Frontal cortex (tissue), 4 donors: ENCODE measurements at places on chromosomes 5 and 9. TPM values are rescaled to one million over a fixed set of nuclear protein-coding genes. Genes with fewer than 3 reads are reported as not detected.
A peak's percentile ranks its signal among the peaks of the same experiment; 100 is the strongest.

DNA sequence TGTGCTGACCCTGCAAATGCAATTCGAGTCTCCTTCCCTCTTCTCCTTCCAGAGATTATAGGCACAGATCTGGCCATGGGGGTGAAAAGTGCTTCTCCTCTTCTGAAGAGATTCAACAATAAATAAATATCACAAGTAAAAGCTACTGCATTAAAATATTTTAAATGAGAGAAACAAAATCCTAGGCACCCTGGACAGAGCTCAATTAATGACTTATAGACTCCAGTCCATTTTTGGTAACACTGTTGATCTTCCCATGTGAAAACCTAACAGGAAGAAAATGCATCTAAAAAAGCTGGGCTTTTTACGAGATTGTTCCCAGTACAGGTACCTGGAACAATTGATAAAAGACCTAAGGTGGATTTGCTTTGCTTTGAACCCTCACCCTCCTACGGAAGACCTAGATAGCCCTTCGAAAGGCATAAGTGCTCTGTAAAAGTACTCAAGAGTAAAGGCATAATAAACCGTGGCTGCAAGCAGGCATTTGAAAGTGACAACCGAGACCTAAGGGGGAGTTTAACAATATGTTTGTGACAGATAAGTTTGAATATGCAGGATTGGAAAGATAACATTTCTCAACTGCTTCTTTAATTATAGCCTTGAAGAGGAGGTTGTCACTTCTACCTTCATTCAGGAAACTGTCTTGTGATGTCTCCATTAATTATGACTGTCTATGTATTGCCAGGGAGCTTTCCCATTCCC, 29.4 kb upstream of the MED10 start:
- no peak for DNase-seq

PTGER4 gene
- 1.6 TPM for total RNA-seq

GRCh38 chr9:14066831-14067230, 247.1 kb downstream of the NFIB start:
- no peak for DNase-seq

DNA sequence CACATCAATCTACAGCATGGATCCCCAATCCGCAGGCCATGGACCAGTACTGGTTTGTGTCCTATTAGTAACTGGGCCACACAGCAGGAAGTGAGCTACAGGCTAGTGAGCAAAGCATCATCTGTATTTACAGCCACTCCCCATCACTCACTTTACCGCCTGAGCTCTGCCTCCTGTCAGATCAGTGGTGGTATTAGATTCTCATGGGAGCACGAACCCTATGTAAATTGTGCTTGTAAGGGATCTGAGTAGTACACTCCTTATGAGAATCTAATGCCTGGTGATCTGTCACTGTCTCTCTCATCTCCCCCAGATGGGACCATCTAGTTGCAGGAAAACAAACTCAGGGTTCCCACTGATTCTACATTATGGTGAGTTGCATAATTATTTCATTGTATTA, 212.7 kb upstream of the FAM174A start:
- no peak for DNase-seq

HOMER1 gene
- total RNA-seq, result 205 TPM

ADRA1B gene
- 1.2 TPM for total RNA-seq

DNA sequence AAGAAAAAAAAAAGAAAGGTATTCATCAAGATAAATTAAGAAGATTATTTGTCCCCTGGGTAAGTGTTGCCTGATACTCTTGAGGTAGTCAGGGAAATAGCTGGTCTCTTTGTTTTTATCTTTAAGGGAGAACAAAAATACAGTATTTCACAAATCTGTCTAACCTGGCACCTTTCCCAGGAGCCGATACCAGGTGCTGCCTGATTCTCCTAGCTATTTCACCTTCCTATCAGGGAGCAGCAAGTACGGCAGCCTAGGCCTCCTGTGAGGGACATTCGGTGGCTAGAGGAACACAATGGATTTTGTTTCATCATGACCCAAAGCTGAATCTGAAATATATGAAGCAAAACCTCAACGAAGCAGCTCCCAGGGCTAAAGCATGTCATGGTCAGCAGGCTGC, 86.0 kb downstream of the TARS1 start:
- DNase-seq, result no peak

ARHGEF37 gene
- 1.2 TPM for total RNA-seq

GRCh38 chr9:106324591-106325280, 538.2 kb upstream of the ZNF462 start:
- DNase-seq, result no peak

- no peak for DNase-seq
Observed at GRCh38 chr9:110996436-110997220, 41.6 kb downstream of the LPAR1 start.

MYMK gene
- total RNA-seq, result not detected

PTPRD gene
- total RNA-seq, result 191 TPM

- DNase-seq, result no peak
Observed at GRCh38 chr9:114037249-114037648, 40.9 kb downstream of the AMBP start.

PGM5 gene
- 3.3 TPM for total RNA-seq

DNA sequence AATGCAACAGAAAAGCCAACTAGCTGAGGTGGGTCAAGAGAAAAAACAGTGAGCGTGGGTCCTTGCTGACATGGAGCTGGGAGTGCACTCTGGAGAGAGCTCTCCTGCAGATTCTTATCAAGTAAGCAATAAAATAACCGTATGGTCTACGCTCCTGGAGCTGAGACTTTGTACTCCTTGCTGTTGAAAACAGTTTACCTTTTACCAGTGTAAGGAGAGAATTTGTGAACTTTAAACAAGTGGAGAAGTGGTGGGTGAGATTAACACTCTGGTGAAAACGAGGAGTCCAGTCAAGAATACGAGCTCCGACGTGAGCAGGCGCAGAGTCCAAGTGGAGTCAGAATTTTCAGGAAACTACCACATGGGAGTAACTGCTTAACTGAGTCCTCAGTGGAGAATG, 156.1 kb upstream of the ERCC6L2 start:
- DNase-seq, result no peak

GRCh38 chr5:142825378-142826089, 55.4 kb downstream of the ARHGAP26 start:
- DNase-seq, result no peak

DNA sequence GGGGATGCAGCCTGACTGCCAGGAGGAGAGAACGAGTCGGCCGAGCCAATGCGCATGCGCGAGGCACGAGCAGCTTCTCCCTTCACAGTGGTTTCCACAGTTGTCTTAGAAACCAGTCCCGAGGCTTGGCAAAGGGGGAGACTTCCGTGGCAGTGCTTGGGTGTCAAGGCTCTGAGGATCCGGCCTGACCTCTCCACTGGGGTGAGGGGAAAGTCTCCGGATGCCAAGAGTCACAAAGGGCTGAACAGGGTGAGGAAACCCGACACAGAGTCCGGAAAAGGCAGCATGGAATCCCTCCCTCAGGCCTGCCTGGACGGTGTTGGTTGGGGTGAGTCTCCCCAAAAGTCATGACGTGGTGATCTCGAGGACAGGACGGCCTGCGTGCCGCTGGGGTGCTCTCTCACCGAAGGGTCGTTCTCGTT, 475.5 kb downstream of the SPATA31A7 start:
- no peak for DNase-seq

GRCh38 chr9:7967093-7967827, 167.7 kb upstream of the DMAC1 start:
- no peak for DNase-seq

- DNase-seq, result no peak
Observed at GRCh38 chr9:76415731-76416130, 21.5 kb upstream of the RFK start.

DNA sequence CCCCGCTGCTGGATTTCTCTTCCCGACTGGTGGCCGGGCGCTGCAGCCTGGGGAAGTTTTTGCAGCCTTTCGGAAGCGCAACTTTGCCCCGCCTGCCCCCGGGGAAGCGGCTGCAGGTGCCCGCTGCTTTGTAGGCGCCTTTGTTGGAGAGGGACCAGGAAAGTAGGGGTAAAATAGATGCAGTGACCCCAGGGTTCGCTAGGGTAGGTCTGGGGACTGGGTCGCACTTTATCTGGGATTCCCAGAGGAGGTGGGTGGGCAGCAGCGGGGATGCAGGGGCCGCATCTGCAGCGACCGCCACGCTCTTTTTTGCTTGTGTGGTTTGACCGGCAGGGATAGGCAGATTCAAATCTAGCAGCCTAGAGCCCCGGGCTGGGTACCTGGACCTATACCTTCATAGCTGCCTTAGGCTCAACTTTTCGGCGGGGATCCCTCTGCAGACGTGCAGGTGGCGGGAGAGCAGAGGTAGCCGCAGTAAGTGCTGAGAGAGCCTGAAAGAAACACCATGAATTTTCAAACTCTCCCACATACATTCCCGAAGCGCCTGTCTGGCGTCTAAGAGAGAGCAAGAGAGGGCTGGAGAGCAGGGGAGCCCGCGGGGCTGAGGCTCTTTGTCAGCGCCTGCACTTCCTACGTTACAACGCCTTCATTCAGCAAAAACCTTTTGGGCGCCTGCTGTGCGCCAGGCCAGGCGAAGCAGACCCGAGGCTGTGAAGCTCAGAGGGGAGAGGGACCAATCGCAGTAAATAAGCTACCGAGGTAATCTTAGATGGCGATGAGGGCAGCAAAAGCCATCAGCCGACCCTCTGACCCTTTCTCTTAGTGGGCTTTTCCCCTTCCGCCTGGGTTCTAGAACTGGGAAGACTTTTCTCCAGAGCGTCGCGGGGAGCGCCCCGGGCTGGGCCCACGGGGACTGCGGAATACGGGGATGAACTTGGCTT, 642 bp downstream of the SV2C start:
- peak; percentile 5 for DNase-seq

FGF18 gene
- 0.82 TPM for total RNA-seq

HTR4 gene
- 1.2 TPM for total RNA-seq

DNA sequence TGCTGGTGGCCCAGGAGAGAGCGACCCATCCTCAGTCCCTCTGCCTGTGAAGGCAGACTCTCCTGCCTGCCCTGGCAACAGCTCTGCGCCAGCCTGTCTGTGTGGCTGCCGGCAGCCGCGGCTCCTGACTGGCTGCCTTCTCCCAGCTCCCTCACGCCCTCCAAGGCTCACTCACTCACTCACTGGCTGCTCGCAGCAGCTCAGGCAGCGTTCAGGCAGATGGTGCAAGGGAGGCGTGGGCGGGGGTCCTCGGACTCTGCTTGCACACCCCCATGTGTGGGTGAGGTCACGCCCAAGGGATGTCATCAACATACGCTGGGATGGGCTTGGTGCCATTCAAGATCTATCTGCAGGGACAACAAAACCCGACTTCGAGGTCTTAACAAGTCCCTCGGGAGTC, 66.7 kb downstream of the DAB2IP start:
- no peak for DNase-seq

STKLD1 gene
- total RNA-seq, result 1.2 TPM

GRCh38 chr9:16750553-16750952, 119.9 kb downstream of the BNC2 start:
- no peak for DNase-seq

DNA sequence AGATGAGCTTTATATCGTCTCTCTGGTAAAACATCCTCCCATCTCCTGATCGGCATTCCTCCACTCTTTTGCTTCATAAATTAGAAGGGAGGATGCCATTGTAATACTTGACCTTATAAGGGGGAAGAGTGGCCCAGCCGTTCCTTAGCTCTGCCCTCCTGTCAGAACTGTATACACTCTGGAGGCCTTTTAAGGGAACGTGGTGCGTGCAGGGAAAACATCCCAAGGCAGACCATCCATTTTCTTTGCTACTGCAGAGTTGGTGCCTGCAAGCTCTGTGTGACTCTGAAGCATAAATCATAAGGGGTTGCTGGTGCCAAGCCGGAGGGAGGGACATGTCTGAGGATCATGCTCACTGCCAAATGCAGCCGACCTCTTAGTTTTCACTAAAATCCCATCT, 90.4 kb downstream of the PGM5 start:
- no peak for DNase-seq

POLR3G gene
- total RNA-seq, result 3.3 TPM

- DNase-seq, result no peak
Observed at GRCh38 chr5:2005101-2006041, 122.6 kb upstream of the IRX4 start.

DNA sequence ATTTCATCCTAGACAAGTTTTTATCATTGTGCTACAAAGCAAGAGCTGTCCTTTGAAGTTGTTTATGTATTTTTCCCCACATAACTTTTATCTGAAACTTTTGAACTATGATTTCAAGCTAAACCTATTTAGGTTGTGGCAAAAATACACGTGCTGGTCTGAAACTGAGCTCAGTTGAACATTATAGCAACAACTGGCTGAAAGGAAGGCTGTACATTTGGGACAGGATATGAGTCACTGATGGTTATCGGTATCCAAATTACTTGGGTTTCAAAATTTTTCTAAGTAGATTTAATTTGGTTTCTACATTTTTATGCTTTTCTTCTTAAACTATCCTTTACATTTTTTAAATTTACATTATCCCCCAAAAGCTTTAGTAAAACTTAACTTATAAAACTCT, 627.3 kb upstream of the NUDT12 start:
- no peak for DNase-seq

- no peak for DNase-seq
Observed at GRCh38 chr9:94984891-94985476, 258.5 kb downstream of the AOPEP start.

DNA sequence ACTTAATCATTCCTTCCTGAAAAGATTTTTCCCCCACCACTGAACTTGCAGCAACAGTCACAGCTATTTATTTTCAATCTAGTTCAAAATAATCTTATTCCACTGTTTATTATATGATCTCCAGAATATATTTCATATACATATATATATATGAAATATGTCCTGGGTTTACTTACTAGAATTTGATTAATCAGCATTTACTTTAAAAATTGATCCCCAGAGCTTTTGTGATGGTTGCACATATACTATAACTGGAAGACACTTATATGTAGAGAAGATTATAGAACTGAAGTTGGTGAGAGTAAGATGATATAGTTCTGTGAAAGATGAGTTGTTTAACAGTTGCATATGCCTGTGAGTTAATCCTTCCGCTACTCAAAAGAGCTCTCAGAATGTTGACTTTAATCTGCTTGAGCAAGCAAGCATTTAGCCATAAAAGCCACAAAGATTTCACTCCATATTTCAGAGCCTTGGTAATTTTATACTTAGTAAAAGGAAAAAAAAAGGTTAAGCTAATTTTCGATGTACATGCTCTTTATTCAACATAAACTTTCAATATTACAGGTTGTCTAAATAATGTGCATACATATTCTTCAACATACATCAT, 399.3 kb upstream of the CDH9 start:
- no peak for DNase-seq

- no peak for DNase-seq
Observed at GRCh38 chr5:107428303-107428813, 242.4 kb downstream of the EFNA5 start.

- no peak for DNase-seq
Observed at GRCh38 chr9:108217431-108218349, 638.1 kb downstream of the ACTL7B start.

DNA sequence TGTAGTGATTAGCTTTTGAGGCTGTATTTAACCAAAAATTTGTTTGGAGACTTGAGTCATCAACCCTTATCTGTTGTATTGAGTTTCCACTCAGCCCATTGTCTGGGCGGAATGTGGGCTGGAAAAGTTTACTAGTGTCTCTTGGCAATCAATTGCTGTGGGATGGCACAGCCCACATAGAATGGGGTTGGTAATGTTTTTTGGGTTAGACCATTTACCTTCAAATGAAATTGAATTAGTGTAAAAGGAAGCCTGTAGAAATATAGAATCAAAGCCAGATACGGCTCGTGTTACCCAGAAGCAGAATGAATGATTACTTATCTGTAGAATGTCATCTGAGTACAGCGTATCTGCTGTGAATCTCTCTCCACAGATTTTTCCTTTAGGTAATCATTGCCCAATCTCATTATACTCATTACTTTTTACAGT, 142.9 kb downstream of the AOPEP start:
- DNase-seq, result no peak

GRCh38 chr9:30628915-30629567, 1755.4 kb upstream of the ACO1 start:
- DNase-seq, result no peak
